Astrocyte of the spinal cord (primary cell): ENCODE measurements at places on chromosomes 5 and 9.

GRCh38 chr9:4022435-4023067, 277.3 kb downstream of the GLIS3 start:
- no peak for DNase-seq

- DNase-seq: no peak
Observed at GRCh38 chr9:135343837-135344522, 135.6 kb upstream of the PPP1R26 start.

DNA sequence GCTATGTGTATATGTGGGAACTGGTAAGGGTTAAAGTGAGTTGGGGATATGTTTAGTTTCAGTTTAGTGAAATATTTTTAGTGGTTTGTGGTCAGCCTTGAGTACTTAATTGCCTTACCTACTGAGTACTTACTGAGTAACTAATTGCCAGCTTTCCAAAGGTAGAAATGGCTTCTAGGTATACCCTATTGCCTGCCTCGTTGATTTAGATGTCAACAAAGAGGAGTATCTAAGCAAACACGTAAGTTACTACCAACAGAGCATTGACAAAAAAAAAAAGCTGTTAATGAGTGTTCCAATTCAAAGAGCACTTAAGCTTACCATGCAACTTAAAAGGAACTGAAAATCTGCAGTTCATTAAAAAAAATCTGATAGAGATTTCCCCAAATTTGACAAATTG, 8.8 kb downstream of the ATP10B start:
- DNase-seq: no peak

DNA sequence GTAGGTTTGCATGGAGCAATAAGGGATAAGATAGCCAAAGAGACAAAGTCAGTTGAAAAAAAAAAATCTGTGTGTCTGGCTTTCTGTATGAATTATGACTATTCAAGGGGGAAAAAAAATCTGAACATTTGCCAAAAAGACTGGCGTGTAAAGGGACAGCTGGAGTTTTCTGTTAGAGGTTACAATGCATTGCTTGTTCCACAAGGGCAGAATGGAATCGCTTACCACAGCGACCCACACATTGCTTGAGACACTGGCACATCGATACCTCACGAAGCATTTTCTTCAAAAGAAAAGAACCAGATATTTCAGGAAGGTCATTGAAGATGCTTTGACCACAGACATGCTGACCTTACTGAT, 327.8 kb downstream of the TMEM167A start:
- DNase-seq: no peak

GRCh38 chr9:2603621-2604020, 18.0 kb upstream of the VLDLR start:
- DNase-seq: no peak

GRCh38 chr9:111922324-111923013, 25.9 kb downstream of the UGCG start:
- DNase-seq: no peak

DNA sequence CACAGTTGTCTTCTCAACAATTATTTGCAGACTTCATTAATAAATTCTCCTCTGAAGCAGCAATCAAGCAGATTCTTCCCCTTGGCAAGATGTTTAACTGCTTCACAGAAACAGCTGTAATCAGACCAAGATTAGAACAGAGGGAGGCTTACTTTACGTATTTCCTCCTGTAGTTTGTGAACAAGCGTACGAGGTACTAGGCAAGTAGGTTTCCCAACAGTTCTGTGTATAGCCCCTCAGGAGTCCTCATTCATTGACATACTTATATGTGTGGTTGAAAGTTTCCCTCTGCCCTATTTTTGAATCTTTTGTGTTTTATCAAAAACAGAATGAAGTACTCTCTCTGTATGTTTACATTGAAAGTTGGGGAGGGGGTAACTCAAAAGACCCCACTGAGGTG, 128.0 kb downstream of the SPATA31D1 start:
- peak; percentile 34 for DNase-seq

DNA sequence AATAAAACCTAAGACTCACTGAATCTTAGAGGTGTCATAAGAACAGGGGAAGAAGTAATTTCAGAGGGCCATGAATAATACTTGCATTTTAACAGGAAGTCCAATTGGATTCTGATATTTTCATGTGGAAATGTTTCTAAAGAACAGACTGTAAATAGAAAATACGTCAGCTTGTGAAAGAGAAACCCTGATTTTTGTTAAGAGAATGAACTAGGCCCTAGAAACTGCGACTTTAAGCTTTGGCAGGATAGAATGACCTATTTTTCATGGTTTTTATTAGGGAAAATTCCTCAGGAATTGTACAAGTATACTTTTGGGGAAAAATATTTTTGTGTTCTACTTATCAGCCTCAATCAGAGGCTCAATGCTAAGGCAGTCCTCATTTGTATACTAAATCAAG, 215.5 kb upstream of the ACTBL2 start:
- no peak for DNase-seq

- no peak for DNase-seq
Observed at GRCh38 chr9:94794476-94795167, 68.1 kb downstream of the AOPEP start.

DNA sequence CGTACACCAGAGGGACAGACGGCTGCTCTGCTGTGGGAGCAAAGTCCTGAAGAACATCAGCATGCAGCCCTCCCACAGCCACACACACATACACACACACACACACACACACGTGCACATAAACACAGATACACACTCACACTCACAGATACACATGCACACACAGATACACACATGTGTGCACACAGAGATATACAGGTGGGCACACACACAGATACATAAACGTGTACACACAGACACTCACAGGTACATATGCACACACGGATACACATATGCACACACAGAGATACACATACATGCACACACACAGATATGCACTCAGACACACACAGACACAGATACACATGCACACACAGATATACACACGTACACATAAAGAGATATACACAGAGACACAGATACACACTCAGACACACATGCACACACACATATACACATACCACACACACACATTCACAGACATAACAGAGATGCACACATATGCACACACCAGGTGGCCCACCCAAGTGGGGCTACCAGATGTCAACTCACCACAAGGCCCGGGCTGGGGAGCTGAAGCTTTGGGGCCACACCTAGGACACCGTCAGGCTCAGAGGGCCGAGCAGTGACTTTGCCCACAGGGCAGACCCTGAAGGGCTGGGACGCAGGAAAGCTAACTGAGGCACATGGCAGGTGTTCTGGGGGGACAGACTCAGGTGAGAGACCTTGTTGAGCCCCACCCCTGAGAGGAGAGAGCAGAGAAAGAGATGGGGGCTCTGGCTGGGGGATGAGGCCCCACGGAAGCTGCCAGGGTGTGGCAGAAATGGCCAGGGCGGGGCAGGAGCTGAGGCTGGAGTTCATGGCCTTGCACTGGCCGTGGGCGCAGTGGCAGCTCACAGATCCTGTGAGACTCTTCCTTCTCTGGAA, 148.6 kb upstream of the PPP1R26 start:
- no peak for DNase-seq

DNA sequence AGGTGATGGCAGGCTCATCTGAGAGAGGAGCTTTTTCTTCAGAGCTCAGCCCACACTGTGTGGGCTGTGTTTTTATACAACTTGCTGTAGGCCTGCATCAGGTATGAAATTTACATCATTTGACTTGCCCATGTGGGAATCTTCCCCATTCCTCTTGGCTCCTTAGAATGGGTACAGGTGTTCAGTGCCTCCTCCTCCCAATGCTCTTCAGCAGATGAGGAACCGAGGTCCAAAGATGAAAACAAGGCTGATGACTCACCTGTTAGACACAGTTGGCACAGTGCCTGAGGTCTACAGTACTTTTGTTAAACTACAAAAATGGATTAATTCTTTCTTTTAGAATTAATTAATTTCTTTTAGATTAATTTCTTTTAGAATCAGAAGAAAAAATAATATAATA, 20.8 kb downstream of the PAPPA start:
- DNase-seq: no peak

GRCh38 chr9:136537896-136538598, 7.8 kb downstream of the NOTCH1 start:
- no peak for DNase-seq

GRCh38 chr5:139635606-139636206, 12.4 kb upstream of the CXXC5 start:
- peak; percentile 93 for DNase-seq

DNA sequence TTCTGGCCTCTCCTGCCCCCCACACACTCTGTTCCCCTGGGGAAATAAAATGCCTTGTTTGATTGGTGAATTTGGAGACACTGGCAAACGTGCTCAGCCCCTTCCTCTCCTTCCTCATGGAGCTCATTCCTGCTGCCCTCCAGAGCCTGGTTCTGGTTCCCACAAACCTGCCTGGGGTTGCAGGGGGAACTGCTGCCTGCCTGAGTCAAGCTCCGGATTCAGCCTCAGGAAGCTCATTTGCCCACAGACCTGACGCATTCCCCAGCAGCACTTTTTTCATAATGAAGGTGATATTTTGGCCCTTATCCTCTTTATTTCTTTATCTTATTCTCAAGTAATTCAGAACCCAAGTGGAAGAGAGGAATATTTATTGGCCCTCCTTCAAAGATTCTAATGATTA, 140.5 kb downstream of the TTLL11 start:
- no peak for DNase-seq

DNA sequence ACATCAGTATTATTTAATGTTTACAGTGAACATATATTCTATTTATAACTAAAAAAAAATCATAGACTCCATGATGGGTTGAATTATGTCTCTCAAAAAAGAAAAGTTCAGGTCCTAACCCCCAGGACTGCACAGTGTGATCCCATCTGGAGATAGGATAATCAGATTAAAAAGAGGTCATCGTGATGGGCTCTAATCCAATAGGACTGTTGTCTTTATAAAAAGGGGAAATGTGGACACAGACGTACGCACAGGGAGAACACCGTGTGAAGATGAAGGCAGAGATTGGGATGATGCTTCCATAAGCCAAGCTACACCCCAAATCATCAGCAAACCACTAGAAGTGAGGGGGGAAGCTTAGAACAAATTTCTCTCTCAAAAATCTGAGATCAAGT, 221.4 kb downstream of the SNX18 start:
- no peak for DNase-seq

DNA sequence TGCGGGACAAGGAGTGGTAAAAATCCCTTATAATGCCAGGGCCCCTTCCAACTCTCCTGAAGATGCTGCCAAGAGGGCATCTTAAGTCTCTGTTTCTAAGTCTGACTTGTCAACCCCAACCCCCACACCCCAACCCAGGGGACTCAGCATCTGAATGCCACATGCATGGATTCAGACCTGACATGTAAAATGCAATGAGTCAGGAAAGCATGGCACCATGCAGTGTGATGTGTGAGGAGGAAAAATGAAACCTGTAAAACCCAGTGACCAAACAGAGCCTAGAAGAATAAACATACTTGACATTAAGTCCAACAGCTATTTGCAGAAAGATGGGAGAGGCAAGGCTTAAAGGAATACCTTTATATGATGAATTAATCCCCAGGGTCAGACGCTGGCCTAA, 112.4 kb downstream of the ASTN2 start:
- no peak for DNase-seq

DNA sequence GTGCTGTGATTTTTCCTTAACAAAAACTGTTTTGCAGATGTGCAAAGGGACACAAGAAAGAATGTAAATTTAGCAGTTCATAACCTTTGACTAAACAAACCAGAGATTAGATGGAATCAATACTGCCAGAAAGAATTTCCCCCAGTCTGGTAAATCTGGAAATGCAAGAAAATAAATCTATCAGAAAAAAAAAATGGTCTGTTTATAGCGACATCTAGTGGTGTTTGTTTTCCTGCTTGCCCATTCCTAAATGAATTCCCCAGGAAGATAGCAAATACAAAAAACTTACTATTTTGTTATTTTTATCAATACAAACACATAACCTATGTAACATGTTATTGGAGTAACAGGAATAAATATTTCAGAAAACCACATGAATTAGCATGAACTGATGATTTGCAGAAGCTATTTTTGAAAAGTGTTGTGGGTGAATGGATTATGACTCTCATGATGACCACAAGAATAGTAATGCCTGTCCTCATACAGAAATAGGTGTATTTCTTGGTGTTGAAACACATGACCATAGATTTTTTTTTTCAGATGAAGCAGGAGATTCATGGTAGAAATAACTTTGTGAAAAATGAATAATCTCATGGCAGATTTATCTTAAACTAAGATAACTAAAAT, 1703.8 kb downstream of the MAT2B start:
- peak; percentile 30 for DNase-seq

DNA sequence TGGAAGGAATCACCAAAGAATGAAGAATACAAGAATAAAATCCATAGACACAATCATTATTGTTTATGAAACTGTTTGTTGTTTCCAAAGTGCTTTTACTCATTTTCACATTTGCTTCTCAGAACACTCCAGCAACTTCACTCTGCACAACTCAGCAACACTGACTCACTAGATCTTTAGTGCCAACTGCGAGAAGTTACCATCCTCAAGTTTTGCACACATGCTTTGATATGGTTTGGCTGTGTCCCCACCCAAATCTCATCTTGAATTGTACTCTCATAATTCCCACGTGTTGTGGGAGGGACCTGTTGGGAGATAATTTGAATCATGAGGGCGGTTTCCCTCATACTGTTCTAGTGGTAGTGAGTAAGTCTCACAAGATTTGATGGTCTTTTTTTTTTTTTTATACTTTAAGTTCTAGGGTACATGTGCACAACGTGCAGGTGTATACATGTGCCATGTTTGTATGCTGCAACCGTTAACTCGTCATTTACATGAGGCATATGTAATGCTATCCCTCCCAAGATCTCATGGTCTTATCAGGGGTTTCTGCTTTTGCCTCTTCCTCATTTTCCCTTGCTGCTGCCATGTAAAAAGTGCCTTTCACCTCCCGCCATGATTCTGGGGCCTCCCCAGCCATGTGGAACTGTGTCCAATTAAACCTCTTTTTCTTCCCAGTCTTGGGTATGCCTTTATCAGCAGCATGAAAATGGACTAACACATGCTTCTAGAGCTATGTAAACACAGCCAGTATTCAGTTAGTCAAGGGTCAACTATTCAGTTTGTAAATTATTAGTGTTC, 36.9 kb downstream of the CLINT1 start:
- DNase-seq: no peak

DNA sequence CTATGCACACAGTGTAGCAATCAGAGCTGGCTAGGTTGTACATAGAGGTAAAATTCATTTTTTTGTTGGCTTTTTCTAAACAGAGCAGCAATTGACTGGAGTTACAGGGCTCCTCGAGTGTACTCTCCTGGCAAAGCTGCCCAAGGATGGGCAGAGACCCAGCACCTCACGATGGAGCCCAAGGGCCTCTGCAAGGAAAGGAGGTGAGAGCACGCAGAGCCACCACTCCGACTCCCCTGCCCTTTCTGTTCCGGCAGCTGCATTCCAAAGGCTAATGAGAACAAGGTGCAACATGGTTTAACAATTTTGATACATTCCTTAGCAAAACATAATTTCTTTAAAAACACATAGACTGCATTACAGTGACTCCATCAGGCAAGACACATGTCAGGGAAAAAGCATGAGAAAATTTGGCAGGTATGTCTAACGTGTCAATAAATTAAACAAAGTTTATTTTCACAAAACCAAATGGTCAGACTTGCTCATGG, 47.5 kb downstream of the SAXO1 start:
- DNase-seq: no peak

- DNase-seq: no peak
Observed at GRCh38 chr9:7348692-7349091, 450.9 kb downstream of the DMAC1 start.
